ENCODE measurements at places on chromosomes 2 and 18.
A peak's percentile ranks its signal among the peaks of the same experiment; 100 is the strongest.

GRCh38 chr2:10775831-10776230, 36.8 kb downstream of the PDIA6 start:
- no peaks in the 10 kb centered on the region for H3K27me3 ChIP-seq
- DNase-seq: no peak
- peaks cover 32% of the 10 kb centered on the region for H3K36me3 ChIP-seq
- H3K4me1 ChIP-seq: peaks cover 11% of the 10 kb centered on the region
- no peak overlapping the region for H3K27ac ChIP-seq

- no peaks in the 10 kb centered on the region for H3K36me3 ChIP-seq
- no peak overlapping the region for H3K4me3 ChIP-seq
- no peaks in the 10 kb centered on the region for H3K27me3 ChIP-seq
- no peak for DNase-seq
Measured at GRCh38 chr2:177020524-177021119, 192.0 kb upstream of the HNRNPA3 start.

- no peak overlapping the region for H3K27ac ChIP-seq
- H3K4me1 ChIP-seq: no peaks in the 10 kb centered on the region
- H3K4me3 ChIP-seq: no peak overlapping the region
- peaks cover 7% of the 10 kb centered on the region for H3K27me3 ChIP-seq
- no peak for DNase-seq
Measured at GRCh38 chr2:231431606-231432005, 32.7 kb downstream of the NCL start.

DNA sequence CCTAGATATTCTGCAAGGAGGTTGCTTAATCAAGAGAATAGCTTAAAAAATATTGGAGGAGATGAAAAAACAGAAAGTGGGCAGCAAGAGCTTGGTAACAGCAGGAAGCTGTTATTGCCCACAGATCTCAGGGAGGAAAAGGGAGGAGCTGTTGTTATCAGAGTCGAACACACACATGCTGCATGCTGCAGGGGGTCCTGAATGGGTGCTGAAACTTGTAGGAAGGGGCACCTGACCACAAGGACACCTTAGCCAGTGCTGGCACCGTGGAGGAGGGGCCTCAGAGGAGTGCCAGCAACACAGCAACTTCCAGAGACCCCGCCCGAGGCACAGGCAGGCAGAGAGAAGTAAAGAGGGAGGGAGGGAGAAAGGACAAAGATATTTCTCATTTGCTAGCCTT, 332.9 kb downstream of the SOCS6 start:
- H3K27ac ChIP-seq: no peak overlapping the region
- no peak for DNase-seq
- no peaks in the 10 kb centered on the region for H3K36me3 ChIP-seq
- H3K4me3 ChIP-seq: no peak overlapping the region
- peaks cover 9% of the 10 kb centered on the region for H3K27me3 ChIP-seq

GRCh38 chr18:60146220-60146960, 226.2 kb downstream of the MC4R start:
- DNase-seq: peak; percentile 64
- H3K4me3 ChIP-seq: peak overlapping the region; percentile 23
- H3K36me3 ChIP-seq: no peaks in the 10 kb centered on the region
- peak overlapping the region; percentile 56 for H3K27ac ChIP-seq

- DNase-seq: no peak
- peak overlapping the region; percentile 81 for H3K27ac ChIP-seq
- H3K27me3 ChIP-seq: no peaks in the 10 kb centered on the region
- H3K36me3 ChIP-seq: peaks cover 39% of the 10 kb centered on the region
- peaks cover 90% of the 10 kb centered on the region for H3K4me1 ChIP-seq
- H3K4me3 ChIP-seq: peak overlapping the region; percentile 33
Measured at GRCh38 chr2:174615871-174616436, 18.4 kb upstream of the WIPF1 start.

- no peaks in the 10 kb centered on the region for H3K4me1 ChIP-seq
- no peak overlapping the region for H3K27ac ChIP-seq
- no peak overlapping the region for H3K4me3 ChIP-seq
- H3K36me3 ChIP-seq: peaks cover 20% of the 10 kb centered on the region
- DNase-seq: no peak
- no peaks in the 10 kb centered on the region for H3K27me3 ChIP-seq
Measured at GRCh38 chr18:12783524-12783923, 80.7 kb downstream of the PSMG2 start.

DNA sequence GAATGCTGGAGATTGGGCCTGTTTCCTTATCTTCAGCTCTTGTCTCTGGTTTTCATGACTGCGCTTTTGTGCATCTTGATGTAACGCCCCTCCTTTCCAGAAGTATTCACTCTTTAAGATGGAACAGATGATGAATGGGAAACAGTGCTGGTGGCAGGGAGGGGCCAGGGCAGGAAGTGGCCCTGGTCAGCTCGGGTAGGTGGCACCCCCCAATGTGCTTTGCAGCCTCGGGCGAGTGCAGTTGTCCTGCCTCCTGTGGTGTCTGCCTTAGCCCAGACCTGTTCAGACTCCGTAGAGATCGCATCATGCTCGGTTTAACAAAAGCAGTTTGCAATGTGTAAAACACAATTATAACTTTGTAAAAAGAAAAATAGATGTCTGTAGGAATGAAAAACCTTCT, 17.0 kb upstream of the MGAT4A start:
- H3K27me3 ChIP-seq: peaks cover 12% of the 10 kb centered on the region
- peaks cover 9% of the 10 kb centered on the region for H3K4me1 ChIP-seq
- DNase-seq: no peak
- no peaks in the 10 kb centered on the region for H3K36me3 ChIP-seq
- H3K4me3 ChIP-seq: no peak overlapping the region

DNA sequence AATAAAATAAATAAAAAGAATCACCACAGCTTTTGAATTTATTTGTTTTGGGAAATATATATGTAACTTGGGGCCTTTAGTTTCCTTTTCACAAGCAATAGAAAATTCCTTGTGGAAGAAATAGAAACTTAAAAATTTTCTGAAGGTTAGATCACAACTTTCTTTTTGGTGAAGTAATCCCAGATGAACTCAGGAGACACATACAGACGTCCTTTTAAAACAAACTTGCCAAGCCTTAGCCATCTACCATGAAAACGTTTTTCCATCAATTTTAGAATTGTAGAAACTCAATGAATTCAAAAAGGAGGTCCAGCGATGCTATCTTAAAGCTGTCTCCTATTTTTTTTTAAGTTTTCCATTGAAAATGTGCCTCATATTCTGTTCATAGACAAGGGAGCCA, 225.6 kb downstream of the ASXL3 start:
- H3K27me3 ChIP-seq: no peaks in the 10 kb centered on the region
- no peak for DNase-seq
- H3K36me3 ChIP-seq: no peaks in the 10 kb centered on the region
- no peak overlapping the region for H3K27ac ChIP-seq
- H3K4me1 ChIP-seq: no peaks in the 10 kb centered on the region

DNA sequence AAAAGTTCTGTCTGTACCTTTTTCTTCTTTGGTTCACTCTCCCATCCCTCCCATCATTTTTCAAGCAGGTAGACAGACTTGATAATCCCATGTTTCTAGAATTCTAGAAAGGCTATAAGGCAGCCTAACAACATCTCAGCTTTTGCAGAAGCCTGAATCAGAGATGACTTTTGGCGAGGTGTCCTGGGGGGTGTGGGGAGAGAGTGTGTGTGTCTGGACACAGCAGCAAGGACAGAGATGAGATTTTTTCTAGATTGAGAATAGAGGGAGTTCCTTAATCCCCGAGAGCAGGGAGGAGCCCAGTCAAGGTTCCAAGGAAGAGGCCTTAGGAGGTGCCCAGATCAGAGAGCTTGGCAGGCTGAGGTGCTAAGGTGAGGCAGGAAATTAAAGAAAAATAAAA, 22.0 kb upstream of the LAPTM4A start:
- H3K4me1 ChIP-seq: no peaks in the 10 kb centered on the region
- H3K27me3 ChIP-seq: peaks cover 20% of the 10 kb centered on the region
- no peak for DNase-seq
- no peaks in the 10 kb centered on the region for H3K36me3 ChIP-seq

DNA sequence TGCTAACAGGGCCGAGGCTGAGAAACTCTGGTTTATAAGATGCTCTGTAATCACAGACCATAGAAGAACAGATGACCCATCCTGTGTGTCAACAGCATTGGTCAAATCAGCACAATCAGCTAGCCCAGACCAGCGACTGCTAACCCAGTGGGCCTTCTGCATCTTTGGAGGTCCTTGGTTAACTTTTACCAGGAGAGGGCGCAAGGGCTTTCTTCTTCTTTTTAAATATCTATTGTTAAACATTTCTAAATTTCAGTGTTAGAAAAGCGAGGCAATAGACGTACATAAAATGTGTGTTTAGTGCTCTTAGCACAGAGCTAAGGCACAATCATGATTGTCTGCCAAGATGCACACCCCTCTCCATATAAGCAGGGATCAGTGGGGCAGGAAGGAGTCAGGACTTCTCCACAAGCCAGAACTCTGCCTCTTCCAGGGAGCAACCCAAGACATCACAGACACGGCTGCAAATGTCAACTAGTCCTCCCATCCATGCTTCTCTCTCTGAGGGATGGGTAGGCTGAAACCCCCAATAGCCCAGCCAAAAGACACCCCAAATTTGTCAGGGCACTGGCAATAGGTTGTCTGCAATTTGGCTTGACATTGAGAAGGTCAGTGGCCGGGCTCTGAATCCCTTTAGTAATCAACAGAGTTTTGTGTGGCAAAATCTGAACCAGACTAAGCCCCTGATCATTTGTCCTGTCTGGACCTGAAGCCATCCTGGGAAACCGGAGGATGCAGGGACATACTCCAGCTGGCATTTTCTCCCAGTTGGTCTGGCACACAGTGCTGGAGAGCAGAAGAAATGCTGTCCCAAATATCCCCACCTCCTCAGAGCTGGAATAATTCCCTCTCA, 188.2 kb downstream of the BCL2 start:
- H3K36me3 ChIP-seq: peaks cover 40% of the 10 kb centered on the region
- H3K27me3 ChIP-seq: no peaks in the 10 kb centered on the region
- peak overlapping the region; percentile 62 for H3K27ac ChIP-seq
- no peak for DNase-seq
- peaks cover 56% of the 10 kb centered on the region for H3K4me1 ChIP-seq

GRCh38 chr2:21288299-21288698, 164.5 kb downstream of the TDRD15 start:
- H3K4me1 ChIP-seq: no peaks in the 10 kb centered on the region
- no peak for DNase-seq
- H3K27me3 ChIP-seq: no peaks in the 10 kb centered on the region
- H3K4me3 ChIP-seq: no peak overlapping the region
- no peak overlapping the region for H3K27ac ChIP-seq

- H3K4me3 ChIP-seq: no peak overlapping the region
- no peak for DNase-seq
- H3K4me1 ChIP-seq: no peaks in the 10 kb centered on the region
- no peak overlapping the region for H3K27ac ChIP-seq
- H3K27me3 ChIP-seq: peaks cover 7% of the 10 kb centered on the region
Measured at GRCh38 chr18:275486-275885, 7.6 kb upstream of the THOC1 start.

DNA sequence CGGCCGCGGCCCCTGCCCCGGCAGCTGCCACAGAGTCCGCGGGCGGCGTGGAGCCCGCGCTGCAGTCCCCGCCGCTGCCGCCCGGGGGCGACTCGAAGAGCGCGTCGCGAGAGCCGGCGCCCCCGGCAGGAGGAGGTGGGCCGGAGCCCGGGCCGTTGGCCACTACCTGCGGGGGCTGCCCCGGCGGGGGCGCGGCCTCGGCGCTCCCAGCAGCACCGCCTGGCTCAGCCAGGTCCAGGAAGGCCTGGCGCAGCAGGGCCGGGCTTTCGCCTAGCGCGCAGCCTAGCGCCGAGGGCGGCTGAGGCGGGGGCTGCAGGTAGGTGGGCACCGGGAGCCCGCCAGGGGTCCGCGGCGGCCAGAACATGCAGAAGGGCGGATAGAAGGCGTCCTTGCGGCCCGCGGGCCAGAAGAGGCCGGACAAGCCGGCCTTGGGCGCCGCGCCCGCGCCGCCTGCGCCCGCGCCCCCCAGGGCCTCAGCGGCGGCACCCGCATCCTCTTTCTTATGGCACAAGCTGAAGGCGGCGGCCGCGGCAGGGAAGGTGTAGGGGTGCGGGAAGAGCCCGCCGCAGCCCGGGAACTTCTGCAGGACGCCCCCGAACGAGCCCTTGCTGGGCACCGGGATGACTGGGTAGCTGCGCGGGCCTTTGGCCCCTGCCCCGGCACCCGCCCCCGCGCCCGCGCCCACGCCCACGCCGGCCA, 3.9 kb downstream of the SKOR2 start:
- no peak overlapping the region for H3K4me3 ChIP-seq
- no peak for DNase-seq
- H3K36me3 ChIP-seq: no peaks in the 10 kb centered on the region
- peaks cover 75% of the 10 kb centered on the region for H3K27me3 ChIP-seq

DNA sequence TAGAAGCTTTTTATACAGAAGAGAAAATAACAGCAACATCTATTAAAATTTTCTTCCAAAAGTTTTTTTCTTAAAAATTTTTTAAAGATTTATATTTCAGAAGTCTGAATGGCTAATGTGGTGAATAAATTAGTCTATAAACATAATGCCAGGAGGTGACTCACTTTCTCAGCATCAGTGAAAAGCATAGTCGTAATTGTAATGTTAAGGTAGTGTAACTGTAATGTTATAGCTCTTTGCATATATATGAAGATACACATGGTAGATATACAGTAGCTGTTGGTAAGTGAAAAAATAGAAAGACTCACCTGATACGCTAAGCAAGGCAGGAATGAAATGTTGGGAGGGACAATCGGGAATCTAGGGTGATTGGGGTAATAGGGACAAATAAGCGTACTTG, 5.5 kb downstream of the TIMM21 start:
- peaks cover 36% of the 10 kb centered on the region for H3K36me3 ChIP-seq
- no peak overlapping the region for H3K4me3 ChIP-seq
- peaks cover 25% of the 10 kb centered on the region for H3K4me1 ChIP-seq
- H3K27ac ChIP-seq: no peak overlapping the region
- DNase-seq: no peak

- peaks cover 6% of the 10 kb centered on the region for H3K27me3 ChIP-seq
- H3K27ac ChIP-seq: no peak overlapping the region
- H3K4me1 ChIP-seq: peaks cover 2% of the 10 kb centered on the region
- DNase-seq: no peak
Measured at GRCh38 chr2:25991965-25992364, 9.7 kb upstream of the KIF3C start.

- no peak overlapping the region for H3K27ac ChIP-seq
- no peak for DNase-seq
- no peaks in the 10 kb centered on the region for H3K4me1 ChIP-seq
- no peak overlapping the region for H3K4me3 ChIP-seq
- peaks cover 27% of the 10 kb centered on the region for H3K27me3 ChIP-seq
Measured at GRCh38 chr2:110888411-110888810, 156.0 kb downstream of the ACOXL start.

GRCh38 chr2:143124445-143124844, 4.8 kb upstream of the ARHGAP15 start:
- H3K27me3 ChIP-seq: no peaks in the 10 kb centered on the region
- peak overlapping the region; percentile 49 for H3K27ac ChIP-seq
- H3K36me3 ChIP-seq: no peaks in the 10 kb centered on the region
- no peak for DNase-seq

DNA sequence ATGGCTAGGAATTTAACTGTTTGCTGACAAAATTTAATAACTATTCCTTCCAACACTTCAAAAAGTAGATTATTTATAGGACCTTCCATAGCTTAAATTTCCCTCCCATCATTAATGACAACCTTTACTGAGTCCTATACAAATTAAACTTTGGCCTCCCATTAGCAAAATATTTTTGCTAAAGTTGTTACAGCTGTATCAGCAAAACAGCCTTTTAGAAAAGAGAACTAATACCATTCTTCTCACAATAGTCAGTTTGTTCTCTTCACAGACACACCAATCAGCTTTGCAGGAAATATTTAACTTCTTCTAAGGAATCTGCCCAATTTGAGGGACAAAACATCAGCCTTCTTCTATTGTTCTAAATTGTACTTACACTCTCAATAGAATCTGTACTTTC, 12.0 kb upstream of the GCFC2 start:
- no peaks in the 10 kb centered on the region for H3K4me1 ChIP-seq
- no peak overlapping the region for H3K4me3 ChIP-seq
- H3K27me3 ChIP-seq: peaks cover 43% of the 10 kb centered on the region
- DNase-seq: no peak
- H3K36me3 ChIP-seq: no peaks in the 10 kb centered on the region
- H3K27ac ChIP-seq: no peak overlapping the region

All from stimulated activated naive B cell treated with anti-CD40 and anti-IgM and Interleukin-4, amounts not matched to agents 10 μg/mL and 1 μg/mL and 100 μg/mL, for 72 hours (primary cell).